ENCODE measurements at places on chromosomes 11 and 22.

GRCh38 chr22:42280140-42280539, 9.7 kb upstream of the TCF20 start:
- no peak for DNase-seq

DNA sequence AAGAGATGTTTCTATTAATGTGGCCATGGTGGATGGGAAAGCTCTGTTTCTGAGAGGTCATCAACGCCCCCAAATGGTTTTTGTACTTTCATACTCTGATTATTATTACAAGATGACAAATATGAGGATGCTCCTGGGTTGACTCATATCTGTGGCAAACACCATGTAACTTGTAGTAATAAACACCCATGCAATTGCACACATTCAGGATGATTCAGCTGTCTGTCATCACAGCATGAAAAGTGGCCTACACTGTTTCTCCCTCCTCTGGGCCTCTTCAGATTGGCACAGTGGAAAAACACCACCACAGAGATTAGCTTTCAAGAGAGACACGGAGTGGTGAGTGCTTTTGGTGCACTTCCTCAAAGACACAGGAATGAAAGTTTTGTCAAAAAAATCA, 85.4 kb downstream of the MTNR1B start:
- DNase-seq, result peak; percentile 13

DNA sequence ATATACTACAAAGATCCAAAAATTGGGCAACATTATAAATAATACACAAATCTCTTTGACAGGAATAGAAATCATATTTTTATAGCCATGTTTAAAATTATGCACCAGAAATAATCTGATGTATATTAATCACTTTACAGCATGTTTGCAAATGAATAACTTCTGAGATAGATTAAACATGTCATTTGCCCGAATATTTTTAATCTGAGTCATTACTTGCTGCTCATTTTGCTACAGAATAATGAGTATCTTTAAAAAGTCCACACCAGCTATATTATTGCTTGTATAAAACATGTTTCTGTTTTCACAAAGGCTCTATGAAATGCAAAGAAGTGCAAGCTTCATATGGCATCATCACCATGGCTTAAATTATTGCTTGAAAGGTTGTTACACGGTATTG, 336.8 kb downstream of the GUCY1A2 start:
- DNase-seq, result no peak

DNA sequence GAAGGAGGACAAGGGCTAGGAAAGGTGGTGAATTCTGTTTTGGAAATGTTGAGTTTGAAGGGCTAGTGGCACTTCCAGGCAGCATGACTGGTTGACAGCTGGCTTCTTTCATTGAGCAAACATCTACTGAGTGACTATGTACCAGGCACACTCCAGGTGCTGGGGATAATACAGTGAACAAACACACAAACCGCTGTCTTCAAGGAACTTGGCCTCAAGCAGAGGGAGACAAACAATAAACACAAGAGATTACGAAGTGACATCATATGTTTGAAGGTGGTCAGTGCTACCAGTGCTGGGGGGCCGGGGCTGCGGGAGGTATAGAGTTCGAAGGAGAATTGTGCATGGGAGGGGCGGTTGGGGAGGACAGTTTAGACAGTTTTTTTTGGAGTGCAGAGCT, 197.0 kb upstream of the SORL1-AS1 start:
- DNase-seq, result no peak

- DNase-seq, result no peak
These were observed 20.3 kb upstream of the PPP6R3 start for GRCh38 chr11:68440224-68440623.

DNA sequence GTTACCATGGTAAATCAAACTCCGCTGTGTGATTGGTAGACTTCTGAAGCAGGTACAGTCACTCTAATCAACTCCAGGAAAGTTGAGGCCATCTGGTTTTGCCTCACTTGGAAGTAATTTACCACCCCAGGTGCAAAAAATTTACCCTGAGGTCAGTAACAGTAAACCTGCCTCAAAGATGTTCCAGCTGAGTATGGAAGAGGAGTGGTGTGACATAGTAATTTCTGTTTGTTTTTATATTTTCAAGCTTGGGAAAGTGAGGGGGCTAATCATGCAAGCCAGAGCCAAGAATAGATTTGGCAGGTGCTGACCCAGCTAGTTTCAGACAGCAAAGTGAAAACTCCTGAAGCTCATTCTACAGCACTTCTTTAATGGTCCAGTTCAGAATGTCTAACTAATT, 691.6 kb downstream of the NTM start:
- no peak for DNase-seq

DNA sequence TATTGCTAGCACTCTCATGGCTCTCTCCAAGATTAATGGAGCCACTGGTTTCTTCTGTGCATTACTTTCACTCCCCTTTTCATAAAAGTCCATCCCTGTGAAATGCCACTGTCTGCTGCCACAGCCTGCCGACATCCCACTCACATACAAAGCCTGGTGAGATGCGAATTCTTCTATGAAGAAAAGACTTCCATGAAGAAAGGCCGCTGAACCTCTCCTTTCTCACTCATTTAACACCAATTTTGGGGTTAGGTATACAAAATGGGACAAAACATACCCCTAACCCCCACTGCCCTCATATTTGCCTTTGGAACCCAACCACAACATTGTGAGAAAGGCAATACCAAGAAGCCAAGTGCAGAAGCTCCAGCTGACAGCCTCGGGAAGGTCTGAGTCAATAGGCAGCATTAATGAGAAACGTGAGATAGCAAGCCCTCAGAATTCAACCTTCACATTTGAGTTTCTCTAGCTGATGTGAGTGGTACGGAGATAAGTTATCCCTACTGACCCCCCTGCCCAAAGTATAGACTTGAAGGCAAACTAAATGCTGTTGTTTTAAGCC, 156.4 kb downstream of the ATG16L2 start:
- DNase-seq, result peak; percentile 27

- no peak for DNase-seq
These were observed 92.5 kb downstream of the C11orf87 start for GRCh38 chr11:109514313-109515018.

- DNase-seq, result no peak
These were observed 57.9 kb upstream of the NCAM1 start for GRCh38 chr11:112903340-112903739.

DNA sequence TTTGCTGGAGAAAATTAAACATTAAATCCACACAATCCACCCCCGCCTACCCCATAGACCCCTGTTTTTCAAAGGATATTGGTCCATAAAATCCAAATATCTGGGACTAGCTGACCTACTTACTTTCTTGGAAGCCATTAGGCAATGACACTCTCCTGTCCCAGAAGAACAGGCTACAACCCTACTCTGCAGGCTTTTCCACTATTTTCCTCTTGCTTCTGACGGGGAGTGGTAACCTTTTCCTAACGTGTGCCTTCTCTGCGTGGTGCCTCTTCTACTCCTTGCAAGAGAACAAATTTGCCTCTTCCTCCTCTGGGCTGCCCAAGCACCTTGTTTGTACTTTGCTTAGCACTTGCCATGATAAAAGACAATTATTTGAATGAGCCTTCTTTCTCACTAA, 51.6 kb downstream of the UBASH3B start:
- no peak for DNase-seq

DNA sequence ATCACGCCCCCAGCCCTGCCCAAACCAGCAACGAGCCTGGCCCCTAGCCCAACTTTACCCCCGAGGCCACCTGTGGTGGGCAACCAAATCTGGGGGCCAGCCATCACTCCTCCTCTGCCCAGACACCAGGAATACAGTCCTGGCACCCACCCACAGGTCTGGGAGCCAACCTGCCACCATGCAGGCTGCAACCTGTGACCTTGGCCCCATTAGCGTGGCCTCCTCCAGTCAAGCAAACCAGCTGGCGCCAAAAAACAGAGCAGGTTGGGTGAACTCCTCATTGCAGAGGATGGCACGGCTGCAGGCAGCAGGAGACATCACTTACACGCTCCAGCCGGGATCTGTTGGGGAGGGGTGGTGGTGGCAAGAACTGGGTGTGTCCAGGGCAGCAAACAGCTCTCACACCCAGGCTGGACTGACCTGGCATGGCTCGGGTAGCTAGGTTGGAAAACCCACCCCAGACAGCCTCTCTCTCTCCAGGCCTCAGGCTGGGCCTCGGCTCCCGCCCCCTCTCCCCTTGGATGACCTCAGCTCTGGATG, 65.5 kb upstream of the TCF20 start:
- no peak for DNase-seq

Measured in stimulated activated CD8-positive, alpha-beta memory T cell treated with anti-CD3 and anti-CD28 coated beads, Interleukin-15, amount 100 ng/mL, for 48 hours (primary cell).